ENCODE measurements at places on chromosomes 2 and 18.

GRCh38 chr18:77061946-77062517, 70.6 kb downstream of the MBP start:
- peak; percentile 62 for DNase-seq

GRCh38 chr2:148020111-148021058, at the start of gene ORC4:
Gene ORC4 (minus strand): TSS chr2:148020737. CDS start chr2:147975958, 44,779 bp downstream.
- DNase-seq = peak; percentile 91

DNA sequence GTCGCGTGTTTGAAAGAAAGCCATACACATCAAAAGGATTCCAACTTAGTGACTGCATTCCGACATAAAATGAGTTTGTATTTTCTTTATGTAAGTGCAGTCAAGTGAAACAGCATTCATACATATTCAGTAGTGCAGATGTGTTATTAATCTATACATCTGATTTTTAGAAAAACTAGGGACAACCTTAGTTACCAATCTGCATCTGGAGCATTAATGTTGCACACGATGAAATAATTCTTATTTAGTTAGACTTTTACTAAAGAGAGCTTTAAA, 1.9 kb downstream of the GORASP2 start:
- DNase-seq = no peak

DNA sequence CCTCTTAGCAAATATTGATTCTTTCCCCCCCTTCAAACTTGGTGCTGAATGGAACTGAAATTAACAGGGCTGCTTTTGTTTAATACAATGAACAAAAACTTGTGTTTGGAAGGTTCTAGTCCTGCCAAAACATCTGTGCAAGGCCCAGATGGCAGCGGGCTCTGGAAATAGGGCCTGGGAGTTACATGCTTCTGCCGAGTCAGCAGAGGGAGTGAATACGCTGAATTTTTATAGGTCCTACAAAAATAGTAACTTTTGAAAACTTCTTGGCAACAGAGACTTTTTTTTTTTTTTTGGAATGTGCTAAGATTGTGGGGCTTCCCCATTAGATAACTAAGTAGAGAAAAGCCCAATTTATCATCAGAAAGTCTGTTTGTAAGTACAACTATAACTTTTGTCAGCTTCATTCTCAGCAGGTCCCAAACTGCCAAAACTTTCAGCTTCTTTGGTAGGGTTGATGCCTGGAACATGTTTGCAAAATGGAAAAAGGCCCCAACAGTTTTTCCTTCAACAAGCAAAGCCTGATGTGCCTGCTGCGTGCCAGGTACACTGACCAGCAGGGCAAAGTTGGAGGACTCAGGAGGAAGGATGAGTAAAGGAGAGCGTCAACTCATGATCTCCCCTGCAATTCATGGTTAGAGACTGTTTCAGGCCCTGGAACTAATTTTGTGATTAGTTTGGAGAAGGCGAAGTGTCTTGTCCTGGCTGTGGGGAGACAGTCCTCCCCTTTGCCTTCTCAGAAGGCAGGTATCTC, 45.1 kb upstream of the HDAC4 start:
- DNase-seq = no peak

GRCh38 chr2:105669384-105669891, 75.3 kb upstream of the NCK2 start:
- DNase-seq = no peak

DNA sequence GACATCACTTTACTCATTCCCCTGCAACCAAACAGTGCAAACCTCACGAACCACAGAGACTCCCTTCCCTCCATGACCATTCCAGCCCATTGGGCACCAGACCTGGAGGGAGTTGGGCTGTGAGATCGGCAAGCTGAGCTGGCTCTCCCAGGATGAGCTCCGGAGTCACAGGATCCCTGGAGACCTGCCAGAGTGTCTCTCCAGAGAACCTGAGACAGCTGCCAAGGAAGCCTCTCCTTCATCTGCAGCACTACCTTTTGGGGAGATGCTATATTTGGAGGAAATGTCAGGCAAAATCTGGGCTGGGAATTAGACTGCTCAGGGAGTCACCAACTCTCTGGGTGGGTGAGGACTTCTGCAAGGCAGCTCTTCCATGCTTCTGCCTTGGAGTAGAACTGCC, 417.4 kb downstream of the TNS1 start:
- DNase-seq = no peak

DNA sequence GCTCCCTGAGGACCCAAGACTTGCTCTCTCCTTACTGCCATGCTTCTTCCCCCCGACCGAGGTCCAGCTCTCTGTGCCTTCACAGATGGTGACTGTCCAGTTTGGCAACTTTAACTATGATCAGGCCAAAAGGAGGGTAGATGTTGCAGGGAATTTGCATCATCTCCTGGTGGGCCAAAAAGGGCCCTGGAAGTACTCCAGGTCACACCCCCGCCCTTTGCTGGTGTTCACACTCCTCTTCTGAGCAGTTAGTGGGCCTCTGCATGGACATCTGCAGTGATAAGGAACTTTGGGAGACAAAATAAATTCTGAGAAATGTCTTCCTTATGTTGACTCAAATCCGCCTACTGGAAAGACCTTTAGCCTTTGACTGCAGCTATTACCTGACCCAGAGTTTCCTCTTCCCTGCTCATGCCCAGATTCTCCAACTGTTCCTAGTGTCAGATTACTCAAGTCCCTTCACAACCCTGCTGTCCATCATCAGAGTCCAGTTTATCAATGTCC, 234.4 kb downstream of the LOXHD1 start:
- DNase-seq = peak; percentile 10

- no peak for DNase-seq
Measured at GRCh38 chr2:154565433-154565832, 133.1 kb upstream of the KCNJ3 start.

GRCh38 chr2:127083819-127084503, 23.0 kb downstream of the BIN1 start:
- no peak for DNase-seq

DNA sequence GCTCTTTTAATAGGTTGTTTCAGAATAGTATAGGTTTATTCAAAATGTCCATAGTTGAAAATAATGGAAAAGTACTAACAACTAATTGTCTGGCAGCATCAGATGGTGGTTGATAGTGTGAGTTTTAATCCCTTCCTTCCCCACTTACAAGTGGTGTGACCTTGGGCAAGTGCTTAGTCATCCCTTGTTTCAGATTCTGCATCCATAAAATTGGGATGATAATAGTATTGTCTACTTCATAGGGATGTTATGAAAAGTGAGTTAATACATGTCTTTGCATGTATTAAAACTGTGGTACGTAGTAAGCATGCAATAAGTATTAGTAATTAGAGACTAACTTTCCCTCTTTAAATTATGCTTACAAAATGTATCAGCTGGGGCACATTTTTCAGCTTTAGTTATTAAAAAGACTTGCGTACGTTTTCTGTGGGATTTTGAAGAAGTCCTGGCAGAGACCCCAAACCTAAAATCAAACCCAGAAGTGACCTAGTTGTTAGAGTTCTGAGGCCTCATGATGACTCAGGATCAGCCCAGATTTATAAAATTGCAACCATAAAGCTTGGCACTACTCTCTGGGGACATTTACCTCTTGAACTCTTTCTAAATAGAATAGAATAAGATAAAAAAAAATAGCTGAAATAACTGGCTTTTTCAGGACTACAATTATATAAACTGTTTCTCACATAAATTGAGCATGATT, 8.6 kb downstream of the ITGA4 start:
- no peak for DNase-seq

DNA sequence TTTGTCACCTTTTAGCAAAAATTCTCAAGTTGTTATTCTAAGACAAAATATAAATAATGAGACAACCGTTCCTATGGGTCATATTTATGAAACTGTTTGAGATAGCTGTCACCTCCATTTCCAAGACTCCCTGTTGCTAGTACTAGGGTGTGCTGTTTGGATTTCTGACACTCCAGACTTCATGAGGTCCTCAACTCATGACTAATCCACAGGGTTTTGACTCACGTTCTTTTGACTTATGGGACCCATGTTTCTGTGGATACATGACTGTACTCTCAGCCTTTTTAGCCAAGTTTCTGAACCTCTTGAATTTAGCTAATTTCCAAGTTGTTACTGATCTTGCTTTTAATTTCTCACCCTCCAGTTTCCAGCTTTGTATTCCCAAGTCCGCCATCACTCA, 178.7 kb upstream of the FAM98A start:
- no peak for DNase-seq

DNA sequence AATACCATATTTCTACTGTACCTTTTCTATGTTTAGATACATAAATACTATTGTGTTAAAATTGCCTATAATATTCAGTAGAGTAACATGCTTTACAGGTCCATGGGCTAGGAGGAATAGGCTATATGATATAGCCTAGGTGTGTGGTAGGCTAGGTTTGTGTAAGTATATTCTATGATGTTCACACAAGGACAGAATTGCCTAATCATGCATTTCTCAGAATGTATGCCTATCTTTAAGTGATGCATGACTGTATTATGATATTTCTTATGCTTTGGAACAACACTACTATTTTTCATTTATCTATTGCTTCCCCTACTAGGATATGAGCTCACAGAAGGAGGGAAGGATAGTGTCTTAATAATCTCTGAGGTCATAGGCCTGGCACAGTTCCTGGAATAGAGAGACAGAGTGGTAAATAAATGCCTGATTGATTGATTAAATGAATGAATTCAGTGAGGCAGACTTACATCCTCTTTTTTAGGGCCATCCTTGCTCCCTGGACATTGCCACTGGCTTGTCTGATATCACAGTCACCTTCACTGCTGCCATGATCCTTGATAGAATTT, 121.0 kb downstream of the MYO3B start:
- DNase-seq = no peak

DNA sequence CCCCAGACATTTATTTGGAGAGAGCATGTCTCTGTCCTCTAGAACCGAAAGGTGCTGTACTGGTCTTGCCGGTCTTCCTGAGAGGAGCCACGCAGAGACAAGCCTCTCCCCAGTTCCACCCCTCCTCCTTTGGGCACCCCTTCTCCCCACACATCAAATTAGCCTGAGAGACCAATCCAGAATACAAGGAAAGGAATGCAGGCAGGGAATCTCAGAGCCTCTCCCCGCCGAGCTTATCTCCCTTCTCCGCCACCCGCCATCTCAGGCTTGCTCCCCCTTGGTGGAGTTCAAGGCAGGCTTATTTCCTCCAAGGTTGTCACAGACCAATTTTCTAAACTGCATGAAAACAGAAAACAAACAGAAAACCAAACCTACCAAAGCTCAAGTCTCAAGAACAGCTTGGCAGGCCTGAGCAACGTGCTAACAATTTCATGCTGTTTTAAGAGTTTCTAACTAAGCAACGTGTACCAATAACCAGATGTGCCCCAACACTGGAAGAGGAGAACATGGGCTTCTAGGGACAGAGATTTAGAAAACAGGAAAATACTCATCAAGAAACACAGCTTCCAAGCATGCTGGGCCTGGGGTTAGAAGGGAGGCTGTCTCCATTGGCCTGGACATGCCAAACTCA, 124.5 kb upstream of the PKDCC start:
- no peak for DNase-seq

GRCh38 chr18:51029378-51029693, 677 bp upstream of the SMAD4 start:
- no peak for DNase-seq

DNA sequence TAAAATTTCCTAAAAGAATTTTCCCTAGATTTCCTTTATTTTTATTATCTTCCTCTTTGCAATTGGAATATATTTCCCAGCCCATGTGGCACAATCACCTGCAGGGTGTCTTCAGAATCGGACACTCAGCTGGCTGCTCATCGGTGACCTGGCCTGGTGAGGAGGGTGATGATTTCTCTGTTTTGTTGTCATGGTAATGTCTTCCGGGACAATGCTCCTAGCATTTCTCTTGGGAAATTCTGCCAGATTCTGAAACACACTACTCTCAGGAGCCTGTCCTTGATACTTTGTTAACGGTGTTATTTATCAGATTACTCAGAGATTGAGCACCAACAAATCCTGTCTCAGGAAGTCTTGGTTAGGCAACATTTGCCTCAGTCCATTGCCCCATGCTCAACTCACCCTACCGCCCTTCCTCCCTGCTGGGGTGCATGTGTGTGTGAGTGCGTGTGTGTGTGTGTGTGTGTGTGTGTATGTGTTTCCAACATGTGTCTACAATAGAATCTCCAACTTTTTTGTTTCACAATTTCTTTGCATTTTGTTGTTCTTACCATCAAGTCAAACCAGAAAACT, 70.3 kb downstream of the MYT1L start:
- DNase-seq = no peak

DNA sequence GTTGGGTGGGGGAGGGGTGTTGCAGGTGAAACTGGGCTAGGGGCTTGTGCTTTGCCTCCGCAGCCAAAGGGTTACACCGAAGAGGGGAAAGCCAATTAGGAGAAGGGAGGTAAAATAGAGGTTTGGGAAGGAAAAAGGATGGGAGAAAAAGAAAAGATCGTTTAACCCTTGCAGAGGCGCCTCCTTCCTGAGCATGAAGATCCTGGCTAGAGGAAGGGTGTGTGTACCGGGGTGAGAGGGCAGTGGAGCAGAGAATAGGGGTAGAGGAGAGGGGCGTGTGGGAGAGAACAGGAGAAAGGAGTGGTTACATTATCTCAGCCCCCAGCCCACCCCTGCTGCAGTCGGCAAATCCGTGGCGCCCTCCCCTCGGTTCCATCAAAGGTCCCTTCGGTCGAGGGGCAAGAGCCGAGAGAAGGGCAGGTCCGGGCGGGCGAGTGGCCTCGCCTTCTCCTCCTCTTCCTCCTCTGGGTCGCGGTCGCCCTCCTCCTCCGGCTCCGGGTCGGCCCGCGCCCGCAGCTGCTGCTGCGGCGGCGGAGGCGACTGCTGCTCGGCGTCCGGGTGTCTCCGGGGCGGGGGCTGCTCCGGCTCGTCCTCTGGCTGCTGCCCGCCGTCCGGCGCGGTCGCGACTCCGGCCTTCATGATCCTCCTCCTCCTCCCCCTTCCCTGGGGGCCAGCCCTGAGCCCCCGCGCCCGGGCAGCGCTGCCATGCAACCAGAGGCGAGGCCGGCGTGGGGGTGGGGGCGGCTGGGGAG, 1.1 kb downstream of the MARCHF4 start:
- DNase-seq = no peak

DNA sequence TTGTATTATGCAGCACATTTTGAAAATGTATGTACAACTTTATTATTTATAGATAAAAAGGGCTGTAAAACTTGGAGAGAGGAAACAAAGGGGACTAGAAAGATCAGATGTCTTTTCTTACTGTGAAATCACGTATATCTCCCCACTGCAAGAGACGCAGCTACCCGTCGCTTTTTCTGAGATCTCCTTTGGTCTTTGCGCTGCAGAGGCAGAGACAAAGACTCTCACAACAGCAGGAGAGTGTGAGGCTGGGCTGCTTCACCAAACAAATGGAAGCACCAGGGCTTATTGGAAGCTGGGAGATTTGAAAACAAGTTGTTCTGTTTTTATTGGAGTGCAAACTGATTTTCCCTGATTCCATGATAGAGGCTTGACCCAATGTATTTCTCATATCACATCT, 129.0 kb upstream of the PARD3B start:
- no peak for DNase-seq

GRCh38 chr2:1675633-1676032, 68.7 kb downstream of the PXDN start:
- no peak for DNase-seq

Data from activated CD8-positive, alpha-beta memory T cell treated with anti-CD3 and anti-CD28 coated beads, Interleukin-2, amount 50 U/mL, for 48 hours (primary cell).